ENCODE measurements at places on chromosomes 5 and 9.

DNA sequence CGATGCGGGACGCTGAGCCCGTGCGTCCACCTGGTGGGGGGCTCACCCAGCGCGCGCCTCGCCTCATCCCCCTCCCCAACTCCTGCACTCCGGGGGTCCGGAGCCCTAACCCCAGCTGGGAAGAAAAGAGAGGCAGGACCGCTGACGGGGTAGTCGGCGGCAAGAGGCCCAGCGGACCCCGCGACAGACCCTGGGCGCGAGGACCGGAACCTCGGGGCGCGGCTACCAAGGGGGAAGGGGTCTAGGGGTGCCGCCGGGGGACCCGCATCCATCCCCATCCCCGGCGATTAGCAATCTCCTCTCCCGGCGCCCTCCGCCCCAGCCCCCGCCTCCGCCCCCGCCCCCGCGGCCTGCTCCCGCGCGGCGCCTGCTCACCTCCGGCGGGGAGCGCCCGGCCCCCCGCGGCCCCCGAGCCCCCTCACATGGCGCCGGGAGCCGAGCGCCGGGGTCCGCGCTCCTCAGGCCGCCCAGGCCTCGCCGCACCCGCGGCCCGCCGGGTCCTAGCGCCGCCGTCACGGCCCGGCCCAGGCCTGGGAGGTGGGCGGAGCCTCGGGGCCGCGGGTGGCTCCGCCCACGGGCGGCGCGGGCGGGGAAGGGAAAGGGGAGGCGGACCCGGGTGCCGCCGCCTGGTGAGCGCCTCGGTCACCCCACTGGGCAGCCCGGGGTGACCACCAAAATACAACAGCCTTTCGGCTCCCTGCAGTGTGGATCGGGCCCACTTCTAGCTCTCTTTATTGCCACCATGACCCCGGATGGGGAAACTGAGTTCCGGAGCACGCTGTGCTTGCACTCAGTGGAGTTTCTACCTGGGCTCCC lies at the start of gene ST6GALNAC6:
Gene ST6GALNAC6 (minus strand): TSS at position 476 of the 816 bp plus-strand sequence. CDS start 1,622 bp downstream, outside the sequence.
- peak; percentile 78 for DNase-seq

DNA sequence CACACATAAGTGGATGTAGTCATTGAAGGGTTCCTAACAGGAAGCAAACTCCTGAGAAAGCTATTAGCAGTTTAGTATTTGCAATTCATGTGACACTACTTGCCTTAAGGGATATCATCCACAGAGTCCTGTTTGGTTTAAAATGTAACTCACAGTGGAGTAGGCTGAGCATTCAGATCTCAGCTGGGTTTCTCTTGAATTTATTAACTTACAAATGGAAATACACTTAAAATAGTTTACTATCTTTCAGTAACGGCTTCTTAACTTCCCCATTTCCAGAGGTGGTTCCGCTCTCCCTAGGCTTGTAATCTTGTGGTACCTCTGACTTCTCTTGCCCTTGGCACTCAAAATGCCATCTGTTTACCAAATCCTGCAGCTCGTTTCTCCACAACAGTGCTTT lies 660.7 kb upstream of the ADAMTS16 start:
- DNase-seq, result no peak

DNA sequence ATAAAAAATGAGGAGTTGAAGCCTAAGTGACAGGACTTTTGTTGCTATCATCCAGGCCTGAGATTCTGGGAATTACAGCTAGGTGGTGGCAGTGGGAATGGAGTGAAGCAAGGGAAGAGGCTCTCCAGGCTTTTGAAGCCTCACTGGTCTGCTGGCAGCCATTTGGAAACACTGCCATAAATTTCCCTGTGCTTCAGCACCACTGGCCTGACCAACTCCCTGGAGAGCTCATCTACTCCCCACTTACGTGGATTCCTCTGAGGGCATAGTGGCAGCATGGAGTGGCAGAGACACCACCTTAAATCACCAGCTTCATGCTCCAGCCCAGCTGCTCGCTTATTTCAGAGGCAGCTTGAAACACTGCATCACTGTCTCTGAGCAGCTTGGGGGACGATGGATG lies 518.2 kb downstream of the TLR4 start:
- DNase-seq, result peak; percentile 36

DNA sequence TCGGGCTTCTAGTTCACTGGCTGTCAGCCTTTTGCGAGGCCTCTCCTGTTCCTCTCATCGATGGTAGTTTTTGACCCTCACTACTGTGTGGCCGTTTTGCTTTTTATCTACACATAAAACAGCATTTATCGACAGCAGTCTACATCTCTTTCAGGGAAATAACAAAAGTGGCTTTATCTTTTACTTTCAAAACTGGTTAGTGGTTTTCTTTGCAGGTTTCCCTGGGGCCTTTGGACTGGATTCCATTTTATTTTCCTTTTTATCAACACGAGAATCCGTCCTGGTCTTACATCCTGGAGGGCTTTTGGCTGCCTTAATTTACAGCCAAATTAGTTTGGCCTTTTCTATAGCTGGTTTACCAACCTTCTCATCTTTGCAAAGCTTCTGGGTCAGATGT lies 793 bp upstream of the PKD2L2 start:
- DNase-seq, result no peak

GRCh38 chr9:137552022-137552768 lies 516 bp downstream of the MRPL41 start:
- DNase-seq, result no peak

- DNase-seq, result no peak
Observed at GRCh38 chr5:169828385-169828784, 151.9 kb downstream of the INSYN2B start.

- no peak for DNase-seq
Observed at GRCh38 chr5:35337340-35338156, 107.3 kb upstream of the PRLR start.

GRCh38 chr5:138910546-138911185 lies 35.5 kb upstream of the LRRTM2 start:
- DNase-seq, result no peak

DNA sequence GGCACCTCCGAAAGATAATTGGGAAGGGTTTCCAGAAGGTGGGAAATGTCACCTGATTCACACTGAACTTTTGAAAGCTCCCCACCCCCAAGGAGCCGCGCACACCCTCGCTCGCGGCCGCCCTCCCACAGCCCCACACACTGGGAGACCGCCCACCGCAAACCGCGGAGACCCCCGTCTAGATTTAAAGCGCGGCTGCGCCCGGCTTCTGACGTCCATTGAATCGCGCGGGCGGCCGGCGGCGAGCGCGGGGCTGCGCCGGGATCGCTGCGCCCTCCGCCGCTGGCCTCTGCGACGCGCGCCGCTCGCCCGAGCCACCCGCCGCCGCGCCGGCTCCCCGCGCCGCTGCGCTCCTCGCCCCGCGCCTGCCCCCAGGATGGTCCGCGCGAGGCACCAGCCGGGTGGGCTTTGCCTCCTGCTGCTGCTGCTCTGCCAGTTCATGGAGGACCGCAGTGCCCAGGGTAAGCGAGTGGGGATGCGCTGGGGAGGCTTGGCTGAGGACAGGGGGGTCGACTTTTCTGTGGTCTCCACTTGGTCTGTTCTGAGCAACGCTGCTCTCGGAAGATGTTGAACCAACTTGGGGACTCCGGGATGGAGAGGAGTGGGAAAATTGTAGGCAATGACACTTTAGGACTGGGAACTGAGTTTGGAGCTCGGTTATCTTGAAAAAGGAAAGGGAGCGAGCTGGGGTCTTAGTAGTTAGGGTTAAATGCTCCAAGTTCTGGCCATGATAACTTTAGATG lies at the start of gene FST:
Gene FST (plus strand): TSS at position 214 of the 743 bp plus-strand sequence. CDS start 163 bp downstream, at position 377.
- no peak for DNase-seq

DNA sequence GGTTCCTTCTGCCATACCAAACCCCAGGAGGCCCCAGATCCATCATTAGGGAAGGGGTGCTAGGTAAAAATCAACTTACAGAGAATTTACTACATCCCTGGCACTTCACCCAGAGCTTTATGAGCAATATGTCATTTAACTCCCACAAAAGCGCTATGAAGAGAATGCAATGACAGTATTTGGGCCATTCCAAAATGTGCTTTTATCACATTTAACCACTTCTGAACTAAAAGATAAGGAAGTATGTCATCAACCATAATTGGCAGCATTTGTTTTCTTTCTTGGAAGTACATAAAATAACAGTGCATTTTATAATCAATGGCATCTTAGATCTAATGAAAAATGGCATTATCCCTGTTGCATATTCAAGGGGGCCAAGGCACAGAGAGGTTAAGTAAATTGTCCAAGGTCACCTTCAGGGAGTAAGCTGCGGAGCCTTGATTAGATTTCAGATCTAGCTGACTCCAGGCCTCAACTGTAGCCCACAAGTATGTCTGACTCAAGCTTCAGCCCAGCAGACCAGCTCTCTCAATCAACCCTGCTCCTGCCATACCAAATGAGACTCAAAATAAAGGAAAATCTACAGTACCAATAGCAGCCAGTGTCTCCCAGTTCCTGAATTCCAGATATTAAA lies 16.5 kb downstream of the SH3TC2 start:
- DNase-seq, result no peak
